Brain pericyte (primary cell): ENCODE measurements at places on chromosomes 4 and X.

- DNase-seq = no peak
Measured at GRCh38 chr4:127601029-127601428, 31.7 kb upstream of the INTU start.

DNA sequence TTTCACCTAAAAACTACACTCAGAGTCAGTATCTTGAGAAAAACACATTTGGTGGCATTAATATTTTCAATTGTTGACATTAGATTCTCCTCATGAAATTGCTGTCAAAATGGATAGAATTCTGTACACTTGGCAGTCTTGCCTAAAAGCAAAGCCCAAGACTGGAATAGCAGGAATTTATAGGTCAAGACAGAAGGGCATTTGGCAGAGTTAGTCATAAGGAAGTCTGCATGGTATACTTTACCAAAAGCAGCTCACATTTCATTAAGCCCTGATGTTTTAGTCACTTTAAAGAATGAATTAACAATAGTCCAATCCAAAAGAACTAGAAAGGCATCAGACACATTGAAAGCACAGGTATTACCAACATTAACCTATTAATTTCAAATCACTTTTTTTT is 7.1 kb downstream of the CCDC160 start:
- no peak for DNase-seq

DNA sequence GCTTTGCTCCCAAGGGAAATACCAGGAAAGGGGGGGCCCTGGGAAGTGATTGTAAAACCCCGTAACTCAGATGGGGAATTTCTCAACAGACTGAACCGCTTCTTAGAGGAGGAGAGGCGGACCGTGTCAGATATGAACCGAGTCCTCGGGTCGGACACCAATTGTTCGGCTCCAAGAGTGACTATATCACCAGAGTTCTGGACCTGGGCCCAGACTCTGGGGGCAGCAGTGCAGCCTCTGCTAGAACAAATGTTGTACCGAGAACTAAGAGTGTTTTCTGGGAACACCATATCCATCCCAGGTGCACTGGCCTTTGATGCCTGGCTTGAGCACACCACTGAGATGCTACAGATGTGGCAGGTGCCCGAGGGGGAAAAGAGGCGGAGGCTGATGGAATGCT is 1.0 kb downstream of the PNMA3 start:
- DNase-seq = no peak

- DNase-seq = no peak
Measured at GRCh38 chr4:120209706-120210105, 143.1 kb upstream of the MAD2L1 start.

DNA sequence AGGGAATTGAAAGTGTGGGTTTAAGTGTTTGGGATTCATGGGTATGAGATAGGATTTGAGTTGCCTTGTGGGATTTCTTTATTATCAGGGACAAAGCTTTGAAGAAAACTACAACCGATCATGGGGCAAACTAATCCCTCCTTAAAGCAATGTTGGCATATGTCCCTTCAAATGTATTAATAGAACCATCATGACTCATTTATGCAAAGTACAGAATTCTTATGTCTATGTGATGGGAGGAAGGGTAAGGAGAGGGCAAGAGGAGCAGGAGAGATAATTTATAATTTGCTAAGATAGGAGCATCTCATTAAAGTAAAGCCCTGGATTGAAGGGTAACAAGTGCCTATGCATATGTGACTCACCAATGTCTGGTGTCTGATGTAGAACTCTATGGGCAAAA is 94.2 kb downstream of the PHEX start:
- DNase-seq = no peak

DNA sequence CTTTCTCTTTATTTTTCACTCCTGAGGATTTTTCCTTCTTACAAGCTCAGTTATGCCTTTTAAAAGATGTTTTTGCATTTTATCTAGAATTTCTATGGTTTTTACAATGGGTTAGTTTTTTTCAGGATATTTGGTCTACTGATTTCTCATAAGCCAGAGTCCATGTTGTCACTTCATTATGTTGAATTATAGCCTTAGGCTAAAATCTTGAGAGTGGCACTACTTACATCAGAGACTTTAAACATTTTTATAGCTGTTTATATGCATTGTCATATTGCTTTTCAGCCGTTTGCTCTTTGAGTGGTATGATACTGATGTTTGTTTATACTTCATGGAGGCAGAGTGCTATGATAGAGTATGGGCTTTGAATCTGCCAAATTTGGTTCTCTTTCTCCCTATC is 36.4 kb downstream of the CXorf58 start:
- no peak for DNase-seq

DNA sequence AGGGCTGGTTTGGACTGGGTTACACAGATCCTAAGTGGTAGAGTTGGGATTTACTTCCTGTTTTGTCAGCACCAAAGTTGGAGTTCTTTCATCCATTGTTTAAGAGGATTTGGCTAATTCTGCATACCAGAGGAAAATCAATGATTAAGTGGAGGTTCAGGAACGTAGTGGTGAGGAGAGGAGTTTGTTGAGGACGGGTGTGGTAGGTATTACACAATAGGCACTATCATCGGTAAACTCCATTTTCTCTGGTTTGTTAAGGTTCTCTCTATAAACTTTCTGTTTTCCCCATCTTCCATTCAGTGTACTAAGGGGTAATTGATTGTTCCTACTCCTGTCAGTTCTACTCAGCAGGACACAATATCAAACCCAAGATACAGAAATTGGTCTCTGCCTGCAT is 107.5 kb upstream of the VCX2 start:
- DNase-seq = no peak

GRCh38 chrX:39841604-39842003 is 256.2 kb downstream of the BCOR start:
- no peak for DNase-seq

GRCh38 chr4:16155528-16156169 is 70.6 kb downstream of the TAPT1 start:
- DNase-seq = no peak

- no peak for DNase-seq
Measured at GRCh38 chrX:115898382-115899001, 272.1 kb upstream of the AGTR2 start.
